ENCODE measurements at places on chromosomes 2 and 18. TPM values are rescaled to one million over a fixed set of nuclear protein-coding genes. Genes with fewer than 3 reads are reported as not detected.
A peak's percentile ranks its signal among the peaks of the same experiment; 100 is the strongest.

- no peak for DNase-seq
Observed at GRCh38 chr2:172833898-172834297, 98.3 kb downstream of the RAPGEF4 start.

- DNase-seq, result no peak
Observed at GRCh38 chr2:140512106-140512505, 1618.7 kb downstream of the LRP1B start.

DNA sequence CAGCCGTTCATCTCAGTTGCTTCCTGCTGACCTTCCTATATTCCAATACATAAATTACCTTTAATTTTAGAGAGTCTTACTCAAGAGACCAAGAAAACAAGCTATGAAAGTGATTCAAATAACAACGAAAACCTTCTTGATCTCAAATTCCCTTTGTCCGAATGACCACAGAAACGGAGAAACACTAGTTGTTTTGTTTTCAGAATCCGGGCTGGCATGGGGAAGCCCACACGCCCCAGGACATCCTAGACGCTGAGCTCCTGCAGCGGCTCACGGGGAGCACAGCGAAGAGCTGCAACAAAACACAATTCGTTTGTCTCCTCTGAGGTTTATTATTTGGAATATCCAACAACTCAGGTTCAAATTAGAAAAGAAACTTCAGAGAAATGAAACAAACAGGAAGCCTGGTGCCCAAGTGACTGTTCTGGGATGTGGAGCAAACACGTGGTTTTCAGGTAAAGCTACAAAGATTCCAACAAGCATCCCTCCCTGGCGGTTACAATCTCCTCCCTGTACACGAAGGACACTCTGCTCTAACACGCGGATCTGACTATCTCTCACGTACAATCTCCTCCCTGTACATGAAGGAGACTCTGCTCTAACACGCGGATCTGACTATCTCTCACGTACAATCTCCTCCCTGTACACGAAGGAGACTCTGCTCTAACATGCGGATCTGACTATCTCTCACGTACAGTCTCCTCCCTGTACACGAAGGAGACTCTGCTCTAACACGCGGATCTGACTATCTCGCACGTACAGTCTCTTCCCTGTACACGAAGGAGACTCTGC, 237.5 kb downstream of the TWIST2 start:
- peak; percentile 76 for DNase-seq

GRCh38 chr2:152037743-152038435, 61.0 kb downstream of the CACNB4 start:
- DNase-seq, result no peak

The ASPRV1 gene
- 0.05 TPM for total RNA-seq

DNA sequence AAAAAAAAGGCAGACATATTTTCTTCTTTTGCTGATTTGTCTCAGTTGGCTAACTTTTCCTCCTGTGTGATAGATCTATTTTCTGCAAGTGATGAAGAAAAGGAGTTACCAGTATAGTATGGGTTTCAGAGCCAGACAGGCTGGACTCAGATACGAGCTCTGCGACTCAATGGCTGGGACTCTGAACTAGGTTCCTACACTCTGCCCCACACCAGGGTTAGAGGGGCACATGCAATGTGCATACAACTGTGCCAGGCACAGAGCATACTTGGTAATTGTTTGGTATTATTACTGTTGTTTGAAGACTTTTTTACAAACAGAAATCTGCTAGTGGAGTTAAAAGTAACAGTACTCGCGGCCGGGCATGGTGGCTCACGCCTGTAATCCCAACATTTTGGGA, 21.8 kb downstream of the RNF149 start:
- DNase-seq, result no peak

- DNase-seq, result no peak
Observed at GRCh38 chr2:165277295-165277694, 38.1 kb downstream of the SCN2A start.

The NYAP2 gene
- not detected for total RNA-seq

The DSEL gene
- total RNA-seq, result 1.4 TPM

GRCh38 chr2:95049961-95050360, 24.5 kb downstream of the MAL start:
- DNase-seq, result no peak

The CCDC68 gene
- total RNA-seq, result not detected
